ENCODE measurements at places on chromosomes 2 and 18.

DNA sequence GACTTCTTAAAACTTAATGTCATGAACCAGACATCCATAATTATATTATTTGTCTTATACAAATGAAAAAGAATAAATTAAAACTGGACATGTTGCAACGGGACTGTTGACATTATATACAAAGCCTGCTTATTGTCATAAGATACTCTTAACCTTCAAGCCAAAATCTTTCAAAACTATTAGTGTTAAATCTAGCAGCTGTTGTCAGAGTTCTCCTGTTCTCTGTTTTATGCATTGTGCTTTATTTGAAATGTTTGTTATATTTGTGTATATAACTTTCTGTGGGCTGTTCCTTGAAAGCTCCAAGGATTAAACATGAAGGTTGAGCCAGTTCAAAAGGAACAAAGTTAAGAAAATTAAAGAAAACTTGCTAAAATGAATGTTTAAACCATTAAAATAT lies 335.5 kb upstream of the NT5C1B start:
- DNase-seq, result no peak

DNA sequence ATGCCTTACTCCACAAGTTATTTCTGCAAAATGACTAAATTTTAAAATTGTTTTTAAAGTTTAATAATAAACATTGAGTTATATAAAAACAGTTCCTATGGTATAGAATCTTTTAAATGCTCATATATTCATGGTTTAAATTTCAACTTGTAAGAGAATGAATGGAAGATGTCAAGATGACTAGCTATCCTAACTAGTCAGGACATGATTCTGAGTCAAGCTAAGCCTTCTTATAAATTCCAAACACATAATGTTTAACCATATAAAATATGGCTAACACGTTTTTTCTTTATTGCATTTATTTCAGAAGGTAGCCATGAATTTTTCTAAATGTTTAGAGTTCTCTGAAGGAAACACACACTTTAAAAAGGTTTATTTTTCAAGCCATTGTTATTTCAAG lies 320.4 kb downstream of the CBLN2 start:
- DNase-seq, result no peak

DNA sequence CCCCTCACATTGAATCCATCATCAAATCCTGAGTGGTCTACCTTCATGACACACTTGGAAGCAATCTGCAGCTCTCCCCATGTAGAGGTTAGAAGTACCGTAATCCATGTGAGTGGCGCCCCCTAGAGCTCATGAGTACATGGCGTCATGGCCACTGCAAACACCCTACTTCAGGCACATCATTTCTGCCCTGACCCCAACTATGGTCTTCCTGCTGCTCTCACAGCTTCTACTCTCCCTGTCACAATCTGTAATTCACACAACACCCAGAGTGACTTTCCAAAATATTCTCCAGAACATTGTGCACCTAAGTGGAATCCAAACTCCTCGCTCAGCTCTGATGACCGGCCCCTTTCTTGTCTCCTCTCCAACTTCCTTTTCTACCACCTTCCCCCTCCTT lies 141.9 kb downstream of the ANKRD44 start:
- DNase-seq, result peak; percentile 39

DNA sequence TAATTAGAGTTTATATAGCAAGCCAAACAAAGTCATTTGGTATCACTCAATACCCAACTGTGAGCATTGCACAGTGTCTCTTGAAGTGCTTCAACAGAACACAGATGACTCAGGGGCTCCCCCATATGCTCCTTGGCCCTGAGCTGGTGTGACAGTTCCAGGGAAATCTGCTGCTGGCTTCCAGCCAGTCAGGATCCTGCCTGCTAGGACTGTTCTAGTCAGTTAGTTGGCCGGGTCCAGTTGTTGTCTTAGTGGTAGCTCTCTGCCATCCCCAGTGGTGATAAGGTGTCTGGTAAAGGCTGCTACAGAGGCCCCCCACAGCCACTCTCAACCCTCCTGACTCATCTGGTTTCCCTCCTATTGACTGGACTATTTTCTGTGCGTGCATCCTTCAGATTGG lies 100.3 kb downstream of the IRS1 start:
- DNase-seq, result no peak

GRCh38 chr2:70966681-70967080 lies 11.7 kb upstream of the ANKRD53 start:
- no peak for DNase-seq

DNA sequence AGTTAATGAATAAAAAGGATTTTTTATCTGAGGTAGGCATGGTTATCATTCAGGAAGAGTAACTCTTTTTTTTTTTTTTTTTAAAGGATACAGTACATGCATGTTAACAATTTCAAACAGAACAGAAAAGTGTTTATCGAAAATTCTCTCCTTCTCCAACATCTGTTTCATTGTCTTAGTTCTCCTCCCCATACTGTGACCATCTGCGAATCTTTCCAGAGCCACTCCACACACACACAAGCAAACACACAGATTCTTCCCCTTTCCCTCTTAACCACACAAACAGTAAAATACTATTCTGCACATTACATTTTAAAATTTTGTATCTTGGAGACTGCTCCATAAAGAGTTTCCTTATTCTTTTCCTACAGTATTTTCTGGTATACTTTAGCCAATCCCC lies 38.0 kb downstream of the NPC1 start:
- DNase-seq, result no peak

GRCh38 chr2:11128243-11128951 lies 26.9 kb upstream of the SLC66A3 start:
- DNase-seq, result no peak

DNA sequence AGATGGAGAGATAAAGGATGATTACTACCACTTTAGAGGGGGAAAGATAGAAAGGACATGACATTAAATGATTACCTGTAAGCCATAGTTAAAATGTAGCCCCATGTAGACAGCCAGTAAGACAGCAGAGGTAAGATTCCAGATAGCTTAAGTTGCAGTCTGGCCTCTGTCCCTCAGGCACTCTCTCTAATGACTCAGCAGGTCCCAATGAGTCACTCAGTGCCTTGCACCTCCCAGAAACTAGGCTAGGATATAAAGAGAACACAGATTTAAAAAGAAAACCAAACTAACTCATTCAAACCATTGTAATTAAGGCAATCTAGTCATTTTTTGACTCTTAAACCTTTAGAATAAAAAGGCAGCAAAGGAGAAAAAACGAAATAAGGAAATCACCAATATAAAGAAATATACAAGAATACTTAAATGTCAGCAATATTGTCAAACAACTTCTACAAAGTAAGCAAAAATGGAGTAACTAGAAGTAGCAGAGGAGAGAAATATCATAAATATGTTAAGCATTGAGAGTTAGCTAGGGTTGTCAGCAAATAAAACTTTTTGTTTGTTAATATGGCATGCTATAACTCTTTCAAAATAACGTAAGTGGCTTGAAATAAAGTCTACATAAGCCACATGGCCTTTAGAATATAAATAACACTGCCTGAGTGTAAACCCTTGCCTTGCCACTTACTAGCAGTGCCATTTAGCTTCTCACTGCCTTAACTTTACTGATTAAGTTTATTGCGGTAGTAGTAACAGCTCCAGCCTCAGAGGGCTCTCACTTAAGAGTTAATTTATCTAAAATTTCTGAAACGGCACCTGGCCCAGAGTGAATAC lies 48.5 kb downstream of the SOCS6 start:
- no peak for DNase-seq

DNA sequence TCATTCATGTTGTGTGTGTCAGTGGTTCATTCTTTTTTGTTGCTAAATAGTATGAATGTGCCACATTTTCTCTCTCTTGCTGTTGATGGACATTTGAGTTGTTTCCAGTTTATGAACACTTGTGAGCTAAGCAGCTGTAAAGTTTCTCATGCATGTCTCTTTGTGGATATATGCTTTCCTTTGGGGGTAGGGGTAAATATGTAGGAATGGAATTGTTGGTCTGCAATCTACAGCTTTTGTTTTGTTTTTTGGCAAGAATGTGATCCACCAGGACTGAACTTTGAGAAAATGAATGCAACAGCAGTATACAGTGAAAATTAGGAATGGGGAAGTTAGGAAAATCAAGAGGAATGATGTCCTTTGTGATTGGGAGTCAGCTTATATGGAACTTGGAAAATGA lies 226.3 kb downstream of the CDCA7 start:
- DNase-seq, result no peak

DNA sequence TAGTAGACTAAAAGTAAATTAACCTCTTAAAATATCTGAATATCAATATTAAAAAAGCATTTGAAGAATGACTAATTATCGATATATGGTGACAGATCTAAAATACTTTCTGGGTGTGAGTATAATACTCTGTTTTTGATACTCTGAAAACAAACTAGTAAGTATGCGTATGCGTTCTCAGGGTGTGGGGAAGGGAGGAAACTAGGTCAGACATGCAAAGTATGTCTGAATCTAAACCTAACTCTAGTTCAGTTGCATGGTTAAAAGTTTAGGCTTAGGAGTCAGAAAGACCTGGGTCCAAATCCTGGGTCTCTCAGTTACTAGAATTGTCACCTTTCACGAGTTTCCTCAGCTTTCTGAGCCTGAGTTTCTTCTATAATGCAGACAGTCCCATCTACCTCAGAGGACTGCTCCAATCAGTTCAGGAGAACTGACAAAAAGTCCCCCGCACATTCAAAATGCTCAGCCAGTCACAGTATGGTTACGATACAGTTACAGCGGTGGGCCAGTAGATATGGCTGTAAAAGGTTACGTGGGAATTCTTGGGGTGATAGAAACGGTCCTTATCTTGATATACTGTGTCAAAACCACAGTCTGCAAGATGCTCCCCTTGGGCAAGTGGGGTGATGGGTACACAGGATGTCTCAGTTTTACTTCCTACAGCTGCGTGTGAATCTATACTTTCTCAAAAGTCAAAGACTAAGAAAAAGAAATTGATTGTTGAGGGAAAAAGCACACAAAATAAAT lies 29.2 kb downstream of the UNC50 start:
- DNase-seq, result no peak

DNA sequence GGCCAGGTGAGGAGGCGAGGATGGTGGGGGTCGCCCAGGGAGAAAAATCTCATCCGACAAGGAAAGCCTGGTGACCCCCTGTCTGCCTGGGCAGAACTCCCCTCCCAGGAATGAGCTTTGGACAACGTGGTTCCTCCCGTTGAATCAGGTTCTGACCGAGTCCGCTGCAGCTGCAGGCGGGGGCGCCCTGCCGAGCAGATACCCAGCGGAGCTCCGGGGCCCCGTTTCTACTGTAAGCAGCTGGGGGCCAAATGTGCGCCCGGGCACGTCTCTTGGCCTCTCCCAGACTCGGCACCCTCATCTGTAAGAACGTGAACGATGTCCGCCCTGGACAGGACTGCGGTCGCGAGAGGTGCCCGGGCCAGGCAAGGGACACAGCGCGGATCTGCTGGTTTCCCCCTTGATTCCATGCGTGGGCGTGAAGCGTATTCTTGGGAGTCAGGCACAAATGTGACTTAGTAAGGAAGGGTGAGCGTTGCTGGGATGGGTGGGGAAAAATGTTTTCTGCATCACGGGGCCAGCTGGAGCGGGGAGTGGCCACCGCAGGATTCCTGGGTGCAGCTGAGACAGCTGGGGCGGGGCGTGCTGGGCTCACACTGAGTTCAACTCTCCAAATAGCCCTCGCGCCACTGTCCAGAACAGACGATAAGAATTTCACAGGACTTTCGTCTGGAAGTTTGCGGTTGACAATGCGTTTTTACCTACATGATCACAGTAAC lies 20.2 kb upstream of the TUBB6 start:
- DNase-seq, result no peak

DNA sequence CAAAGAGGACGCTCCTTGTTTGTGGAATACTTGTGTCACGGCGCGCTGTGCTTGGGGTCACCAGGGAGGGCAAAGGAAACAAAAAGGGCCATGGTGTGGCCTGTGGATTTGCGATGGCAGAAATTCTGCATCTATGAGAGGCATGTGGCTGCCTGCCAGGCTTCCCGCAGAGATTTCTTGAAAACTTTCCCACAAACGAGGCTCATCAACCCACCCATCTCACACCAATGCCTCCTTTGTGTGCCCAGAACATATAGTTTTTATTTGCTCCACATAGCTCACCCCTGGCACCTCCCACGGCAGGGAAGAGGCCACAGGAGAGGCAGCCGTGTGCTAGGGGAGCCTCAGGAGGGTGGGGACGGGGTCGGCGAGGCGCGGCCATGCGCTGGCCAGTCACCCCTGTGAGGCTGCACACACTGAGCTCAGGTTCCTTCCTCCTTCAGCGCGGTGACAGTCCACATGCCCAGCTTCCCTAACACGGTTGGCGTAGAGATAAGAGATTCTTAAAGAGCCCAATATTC lies 100.3 kb downstream of the MBP start:
- DNase-seq, result no peak

- no peak for DNase-seq
Measured at GRCh38 chr2:212421556-212422334, 116.9 kb downstream of the ERBB4 start.

DNA sequence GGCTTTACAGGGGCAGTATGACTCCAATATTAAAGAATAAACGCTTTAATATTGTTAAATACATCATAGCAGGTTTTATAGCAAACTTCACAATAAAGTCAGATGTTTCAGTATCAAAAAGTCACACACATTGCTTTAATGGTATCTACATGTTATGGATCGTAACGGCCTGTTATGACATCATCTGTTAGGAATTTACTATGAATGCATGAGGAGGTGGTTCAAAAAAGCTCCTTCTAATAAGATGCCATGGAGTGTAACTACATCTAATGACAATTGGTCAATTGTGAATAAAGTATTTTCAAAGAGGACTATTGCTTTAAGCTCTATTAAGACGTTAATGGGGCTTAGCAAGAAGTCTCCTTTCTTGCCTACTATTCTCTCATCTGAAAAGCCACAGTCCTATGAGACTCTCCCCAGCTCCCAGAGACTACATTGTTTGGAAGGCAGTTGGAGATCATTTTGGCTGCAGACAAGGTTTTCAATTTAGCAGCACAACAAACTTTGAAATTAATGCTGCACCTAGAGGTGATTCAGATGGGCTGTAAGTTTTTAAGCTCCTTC lies 300.7 kb upstream of the MEIS1 start:
- DNase-seq, result no peak

DNA sequence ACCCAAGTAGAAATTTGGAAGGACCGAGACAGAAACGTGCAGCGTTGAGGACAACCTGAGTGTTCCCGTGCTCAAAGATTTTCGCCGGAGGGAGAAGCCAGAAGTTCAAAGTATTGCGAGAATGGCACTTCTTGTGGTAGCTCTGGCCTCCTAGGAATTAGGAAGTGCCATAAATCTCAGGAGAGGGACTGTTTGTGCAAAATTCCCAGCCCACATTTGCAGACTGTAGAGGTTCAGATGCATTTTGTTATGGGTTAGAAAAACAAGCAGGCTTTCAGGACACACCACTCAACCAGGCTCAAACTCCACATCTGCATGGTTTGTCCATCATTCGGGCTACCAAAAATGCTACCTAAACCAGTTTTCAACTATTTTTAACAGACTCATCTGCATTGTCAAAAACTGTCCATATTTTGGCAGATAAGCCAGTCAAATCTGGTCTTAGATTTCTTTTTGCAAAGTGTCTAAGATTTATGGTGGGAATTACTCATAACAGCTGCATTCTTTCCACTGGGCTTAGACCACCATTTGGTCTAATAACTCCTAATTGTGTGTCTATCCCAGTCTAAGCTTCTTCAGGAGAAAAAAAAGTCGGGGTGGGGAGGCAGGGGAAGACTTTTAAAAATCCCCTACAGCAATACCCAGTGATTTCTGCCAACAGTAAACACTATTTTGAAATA lies 422.9 kb downstream of the ARHGAP15 start:
- DNase-seq, result no peak

All from substantia nigra (tissue), 51 donors.